ENCODE measurements at places on chromosomes 13 and 19.

- DNase-seq = no peak
These were observed 25.3 kb downstream of the PEPD start for GRCh38 chr19:33496038-33496895.

GRCh38 chr19:50322234-50322633 lies 6.9 kb downstream of the KCNC3 start:
- DNase-seq = no peak

- DNase-seq = no peak
These were observed 67.0 kb downstream of the LATS2 start for GRCh38 chr13:20994441-20994821.

- no peak for DNase-seq
These were observed 6.7 kb upstream of the ERFL start for GRCh38 chr19:41934849-41935374.
